Cortex of kidney (tissue), 1 donor: ENCODE measurements at places on chromosomes 6 and 20.

GRCh38 chr20:43975096-43975768 lies 60.6 kb downstream of the TOX2 start:
- no peak for DNase-seq

DNA sequence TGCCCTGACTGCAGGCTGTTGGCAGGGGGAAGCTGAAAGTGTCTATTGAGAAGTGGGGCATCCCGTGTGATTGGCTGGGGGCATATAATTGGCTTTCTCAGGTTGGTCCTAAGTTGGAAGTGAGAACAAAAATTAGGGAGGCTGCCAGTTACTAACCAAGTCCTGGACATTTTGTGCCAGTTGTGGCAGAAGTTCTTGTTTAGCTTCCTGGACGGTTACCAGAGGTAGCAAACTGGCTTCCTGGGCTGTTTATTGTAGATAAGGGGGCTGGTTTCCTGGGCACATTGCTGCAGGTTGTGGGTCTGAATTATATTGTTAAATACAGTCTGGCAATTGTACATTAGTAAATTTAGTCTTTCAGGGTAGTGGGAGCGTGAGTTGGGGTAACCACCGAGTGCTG lies 50.6 kb upstream of the SLC2A12 start:
- DNase-seq, result no peak

DNA sequence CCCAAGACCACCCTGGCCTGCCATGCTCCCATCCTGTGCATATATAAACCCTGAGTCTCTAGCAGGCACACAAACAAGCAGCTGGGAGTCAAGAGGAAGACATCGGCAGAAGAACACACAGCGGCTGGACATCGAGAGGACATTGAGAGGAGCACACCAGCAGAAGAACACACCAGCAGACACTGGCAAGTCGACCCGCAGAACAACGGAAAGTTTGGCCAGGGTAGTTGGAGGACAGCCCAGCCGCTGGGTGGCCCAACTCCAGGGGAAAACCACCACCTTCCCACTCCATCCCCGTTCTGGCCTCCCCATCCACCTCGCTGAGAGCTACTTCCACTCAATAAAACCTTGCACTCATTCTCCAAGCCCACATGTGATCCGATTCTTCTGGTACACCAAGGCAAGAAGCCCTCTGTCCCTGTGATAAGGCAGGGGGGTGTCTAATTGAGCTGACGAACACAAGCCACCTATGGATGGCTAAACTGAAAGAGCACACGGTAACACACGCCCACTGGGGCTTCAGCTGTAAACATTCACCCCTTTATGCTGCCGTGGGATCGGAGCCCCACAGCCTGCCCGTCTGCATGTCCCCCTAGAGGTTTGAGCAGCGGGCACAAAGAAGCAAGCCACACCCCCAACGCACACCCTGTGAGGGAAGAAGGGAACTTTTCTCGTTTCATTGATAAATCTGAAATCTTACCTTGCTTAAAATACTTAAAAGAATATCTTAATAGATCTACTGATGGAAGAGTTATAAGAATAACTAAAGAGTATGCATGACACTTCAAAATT lies 13.8 kb downstream of the TMX4 start:
- no peak for DNase-seq

- DNase-seq, result no peak
Measured at GRCh38 chr20:17866234-17867001, 102.2 kb downstream of the SNX5 start.

DNA sequence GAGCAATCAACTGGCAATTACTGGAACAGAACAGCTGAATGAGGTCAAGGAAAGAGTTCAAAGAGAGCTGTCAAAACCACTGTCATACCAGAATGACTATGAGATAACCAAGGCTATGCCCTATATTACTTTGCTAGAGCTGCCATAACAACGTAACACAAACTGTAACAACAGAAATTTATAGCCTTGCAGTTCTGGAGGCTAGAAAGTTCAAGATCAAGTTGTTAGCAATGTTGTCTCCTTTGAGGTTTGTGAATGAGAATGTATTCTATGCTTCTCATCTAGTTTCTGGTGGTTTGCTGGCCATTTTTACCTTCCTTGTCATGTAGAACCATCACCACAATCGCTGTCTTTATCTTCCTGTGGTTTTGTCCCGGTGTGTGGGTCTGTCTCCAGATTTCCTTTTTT lies 1323.0 kb upstream of the GJE1 start:
- no peak for DNase-seq

GRCh38 chr20:33687993-33688937 lies 2.1 kb upstream of the E2F1 start:
- DNase-seq, result no peak
